Fibroblast of skin of right biceps (primary cell): ENCODE measurements at places on chromosomes 5 and 9.

DNA sequence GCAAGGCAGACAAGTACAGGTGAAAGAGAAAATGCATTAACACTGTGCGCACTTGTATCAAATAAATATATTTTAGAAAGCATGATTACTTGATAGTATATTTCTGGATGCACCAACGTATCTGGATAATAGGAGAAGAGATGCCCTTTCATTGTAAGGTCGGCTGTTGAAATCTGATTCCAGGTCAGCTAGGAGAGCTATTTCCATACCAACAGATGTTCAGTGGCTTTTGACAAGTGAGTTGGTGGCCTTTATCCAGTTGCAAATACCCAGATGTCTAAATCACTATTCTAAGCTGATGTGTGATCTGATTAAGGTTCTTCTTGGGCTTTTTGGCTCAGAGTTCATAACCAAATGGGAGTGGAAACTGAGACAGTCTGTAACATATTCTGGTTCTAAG is 128.2 kb upstream of the TBCA start:
- no peak for DNase-seq

DNA sequence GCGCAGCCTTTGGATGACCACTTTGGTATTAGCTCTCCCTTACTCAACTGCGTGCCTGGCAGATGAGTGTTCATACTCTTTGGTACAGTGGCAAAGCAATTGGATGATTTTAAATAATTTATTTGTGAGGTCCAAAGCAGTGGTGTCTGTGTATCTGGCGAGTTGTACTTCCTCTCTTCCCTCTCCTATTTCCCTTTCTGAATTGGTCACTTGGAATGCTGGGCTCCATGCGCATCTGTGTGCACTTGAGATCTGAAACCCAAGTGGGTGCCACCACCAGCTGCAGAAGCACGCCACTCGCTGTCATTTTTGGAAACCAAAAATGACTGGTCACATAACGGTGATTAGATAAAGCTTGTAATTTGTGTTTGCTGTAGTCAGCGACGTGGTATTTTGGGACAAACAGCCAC is 386.0 kb upstream of the KLF4 start:
- DNase-seq, result no peak

GRCh38 chr9:86828631-86829030 is 118.7 kb downstream of the GAS1 start:
- no peak for DNase-seq

DNA sequence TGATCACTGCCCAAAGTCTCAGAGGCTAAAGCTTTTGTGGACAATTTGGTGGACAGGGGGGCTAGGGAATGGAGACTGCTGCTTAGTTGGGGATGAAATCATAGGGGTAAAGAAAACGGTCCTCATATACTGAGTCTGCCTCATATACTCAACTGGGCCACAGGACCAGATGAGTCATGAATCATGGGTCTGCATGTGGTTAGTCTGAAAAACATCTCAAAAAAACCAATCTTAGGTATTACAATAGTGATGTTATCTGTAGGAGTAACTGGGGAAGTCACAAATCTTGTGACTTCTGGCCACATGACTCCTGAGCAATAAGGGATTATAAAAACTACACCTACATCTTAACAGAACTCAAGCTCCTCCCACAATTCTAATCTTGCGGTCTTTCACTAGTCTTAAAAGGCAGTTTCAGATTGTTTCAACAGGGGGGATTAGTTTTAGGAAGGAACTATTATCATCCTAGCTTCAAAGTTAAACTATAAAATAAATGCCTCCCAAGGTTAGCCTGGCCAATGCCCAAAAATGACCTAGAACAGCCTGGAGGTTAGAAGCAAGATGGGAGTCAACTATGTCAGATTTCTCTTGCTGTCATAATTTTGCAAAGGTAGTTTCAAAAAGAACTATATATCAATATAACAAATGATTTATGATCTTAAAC is 17.5 kb downstream of the TMEM161B start:
- DNase-seq, result peak; percentile 27

DNA sequence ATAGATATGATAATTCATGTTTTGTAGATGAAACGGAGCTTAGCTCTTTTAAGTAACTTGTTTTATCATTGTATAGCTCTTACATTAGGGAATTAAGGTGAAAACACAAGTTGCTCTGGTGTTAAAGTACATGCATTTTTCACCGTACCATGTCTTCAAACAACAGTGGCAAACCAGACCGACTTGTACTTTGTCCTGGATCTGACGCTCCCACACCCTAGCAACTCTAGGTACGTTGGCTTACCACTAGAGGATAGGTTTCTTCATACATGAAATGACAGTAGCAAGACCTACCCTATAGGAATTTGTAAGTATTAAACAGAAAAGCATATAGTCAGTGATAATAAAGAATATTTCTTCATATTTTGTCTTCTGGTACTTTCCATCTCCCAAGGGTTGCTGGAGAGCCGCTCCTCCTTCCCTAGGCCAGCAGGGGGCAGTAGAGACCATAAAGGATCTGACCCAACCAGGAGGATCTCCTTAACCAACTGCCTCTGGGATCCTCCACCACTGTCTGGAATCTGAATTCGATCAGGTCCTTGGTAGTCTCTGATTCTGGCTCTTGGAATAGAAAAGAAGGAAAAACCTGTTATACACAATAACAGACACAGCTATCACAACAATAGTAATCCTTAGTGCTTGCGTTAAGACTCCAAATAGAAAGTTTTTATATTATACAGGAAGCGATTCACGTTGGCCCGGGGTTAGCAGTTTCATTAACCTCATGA is 136.7 kb downstream of the CAVIN4 start:
- peak; percentile 58 for DNase-seq

DNA sequence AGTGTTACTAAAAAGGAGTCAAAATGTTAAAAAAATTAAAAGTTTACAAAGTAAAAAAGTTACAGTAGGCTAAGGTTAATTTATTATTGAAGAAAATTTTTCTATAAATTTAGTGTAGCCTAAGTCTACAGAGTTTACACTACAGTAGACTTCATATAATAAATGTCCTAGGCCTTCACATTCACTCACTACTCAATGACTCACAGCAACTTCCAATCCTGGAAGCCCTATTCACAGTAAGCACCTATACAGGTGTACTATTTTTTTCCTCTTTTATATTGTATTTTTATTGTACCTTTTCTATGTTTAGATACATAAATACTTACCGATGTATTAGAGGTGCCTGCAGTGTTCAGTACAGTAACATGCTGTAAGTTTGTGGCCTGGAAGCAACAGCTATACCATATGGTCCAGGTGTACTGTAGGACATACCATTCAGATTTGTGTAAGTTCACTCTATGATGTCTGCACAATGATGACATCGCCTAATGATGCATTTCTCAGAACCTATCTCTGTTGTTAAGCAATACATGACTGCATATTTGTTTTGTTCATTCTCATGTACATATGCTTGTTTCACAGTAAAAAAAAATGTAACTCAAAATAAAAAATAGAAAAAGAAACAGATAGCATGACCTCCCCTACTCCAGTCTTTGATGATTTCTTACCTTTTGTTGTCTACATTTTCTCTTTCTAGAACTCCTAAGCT is 64.7 kb downstream of the NR3C1 start:
- DNase-seq, result peak; percentile 42

DNA sequence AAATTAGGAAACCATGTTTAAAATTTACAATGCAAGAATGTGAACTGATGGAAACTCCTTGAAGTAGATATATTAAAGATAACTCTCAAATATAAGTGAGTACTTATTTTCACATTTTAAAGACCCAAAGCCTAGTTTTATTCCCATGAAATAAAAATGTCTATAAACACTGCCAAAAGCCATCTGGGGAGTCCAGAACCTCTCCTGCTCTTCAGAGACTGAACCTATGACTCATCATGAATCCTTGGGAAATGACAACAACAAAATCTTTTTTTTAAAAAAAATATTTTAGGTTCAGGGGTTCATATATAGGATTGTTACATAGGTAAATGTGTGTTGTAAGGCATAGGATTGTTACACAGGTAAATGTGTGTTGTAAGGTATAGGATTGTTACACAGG is 33.8 kb upstream of the FYB1 start:
- peak; percentile 28 for DNase-seq

- no peak for DNase-seq
Measured at GRCh38 chr9:942805-943580, 33.5 kb upstream of the DMRT3 start.

- DNase-seq, result peak; percentile 42
Measured at GRCh38 chr5:103472830-103473229, 89.8 kb downstream of the NUDT12 start.
